NCI-H345 (cell line): ENCODE measurements at places on chromosomes 11 and 22.
A peak's percentile ranks its signal among the peaks of the same experiment; 100 is the strongest.

GRCh38 chr11:64679846-64680245, 43.2 kb downstream of the NRXN2 start:
- no peak for DNase-seq

DNA sequence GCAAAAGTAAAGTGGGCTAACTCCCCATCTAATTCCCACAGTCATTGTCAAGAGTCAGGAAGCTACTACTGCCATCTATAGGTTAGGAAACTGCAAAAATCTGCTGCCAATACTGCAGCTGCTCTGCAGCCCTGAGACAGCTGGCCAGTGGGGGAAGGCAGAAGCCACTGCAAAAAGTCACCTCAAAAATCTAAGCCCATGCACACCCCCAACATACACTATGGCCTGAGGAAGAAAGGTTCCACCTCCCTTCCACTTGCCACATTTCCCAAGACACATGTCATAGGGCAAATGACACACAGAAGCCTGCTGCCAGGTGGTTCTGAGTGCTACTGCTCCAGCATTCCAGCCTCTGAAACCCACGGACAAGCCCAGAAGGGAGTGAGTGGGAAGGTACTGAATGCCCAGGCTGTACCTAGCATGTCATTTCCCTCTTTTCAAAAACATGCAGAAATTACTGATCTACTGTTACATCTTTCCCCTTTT, 36.9 kb downstream of the DGCR2 start:
- DNase-seq, result no peak

DNA sequence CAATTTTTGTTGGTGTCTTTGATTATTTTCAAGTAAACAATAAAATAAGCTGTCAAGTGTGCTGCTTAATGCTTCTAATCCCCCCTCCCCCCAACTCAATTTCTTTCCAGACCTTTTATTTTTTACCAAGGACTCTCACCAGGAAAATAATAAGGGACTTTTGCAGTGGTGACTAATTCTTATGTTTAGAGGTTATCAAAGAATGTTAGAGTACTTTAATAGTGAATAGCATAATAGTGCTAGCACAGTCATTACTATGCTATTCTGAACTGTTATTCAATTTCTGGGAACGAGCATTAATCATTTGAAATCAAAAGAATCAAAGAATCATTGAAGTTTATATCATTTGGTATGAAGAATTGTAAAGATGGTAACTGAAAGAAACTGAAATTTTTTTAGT, 251.4 kb downstream of the DDX10 start:
- DNase-seq, result no peak

DNA sequence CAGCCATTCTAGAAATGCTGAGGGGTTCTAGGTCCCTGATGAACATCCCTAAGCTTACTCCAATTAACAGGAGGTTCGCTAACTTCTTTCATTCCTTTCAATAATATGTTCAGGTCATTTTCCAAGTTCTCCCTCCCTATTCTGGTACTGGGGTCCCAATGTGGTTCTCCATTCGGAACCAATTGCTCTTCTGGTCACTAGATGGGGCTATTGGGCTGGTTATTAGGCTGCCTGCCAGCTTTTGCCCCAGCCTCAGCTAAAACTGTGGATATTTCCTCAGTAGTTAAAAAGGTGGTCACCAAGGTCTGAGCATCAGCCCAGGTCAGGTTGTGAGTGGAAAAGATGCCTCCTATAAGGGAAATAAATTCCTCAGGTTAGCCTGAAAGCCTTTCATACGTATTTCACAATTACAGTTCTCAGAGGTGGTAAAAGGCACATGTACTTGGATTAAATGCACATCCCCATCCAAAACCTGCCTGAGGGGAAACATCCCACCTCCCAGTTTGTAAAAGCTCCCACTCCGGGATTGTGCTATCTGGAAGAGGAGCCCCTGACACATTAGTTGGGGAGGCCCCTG, 161.1 kb upstream of the CCDC179 start:
- DNase-seq, result peak; percentile 49

DNA sequence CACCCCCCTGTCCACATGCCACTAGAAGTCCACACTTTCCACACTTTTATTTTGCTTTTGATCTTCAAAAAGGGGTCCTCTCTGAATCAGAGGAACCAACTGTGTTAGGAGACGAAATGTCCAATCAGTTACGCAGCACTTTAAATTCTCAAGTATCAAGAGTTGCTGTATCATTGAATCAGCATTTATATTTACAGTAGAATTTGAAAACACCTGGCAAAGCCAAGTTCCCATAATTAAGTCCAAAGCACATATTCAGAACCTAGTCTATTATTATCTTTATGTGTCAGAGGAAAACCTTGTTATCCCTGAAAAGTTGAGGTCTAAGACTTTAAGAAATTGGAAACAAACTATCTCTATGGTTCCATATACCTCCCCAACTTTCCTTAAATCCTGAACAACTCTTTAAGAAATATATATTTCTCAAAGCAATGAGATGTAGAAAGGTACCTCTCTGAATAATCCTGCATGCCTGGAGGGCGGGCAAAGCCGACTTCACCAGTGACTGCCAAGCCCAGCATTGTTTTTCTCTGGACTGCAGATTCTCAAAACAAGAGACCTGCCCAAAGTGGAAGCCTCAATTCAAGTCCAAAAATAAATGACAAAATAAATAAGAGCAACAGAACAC, 75.9 kb upstream of the ARFGAP3 start:
- no peak for DNase-seq

DNA sequence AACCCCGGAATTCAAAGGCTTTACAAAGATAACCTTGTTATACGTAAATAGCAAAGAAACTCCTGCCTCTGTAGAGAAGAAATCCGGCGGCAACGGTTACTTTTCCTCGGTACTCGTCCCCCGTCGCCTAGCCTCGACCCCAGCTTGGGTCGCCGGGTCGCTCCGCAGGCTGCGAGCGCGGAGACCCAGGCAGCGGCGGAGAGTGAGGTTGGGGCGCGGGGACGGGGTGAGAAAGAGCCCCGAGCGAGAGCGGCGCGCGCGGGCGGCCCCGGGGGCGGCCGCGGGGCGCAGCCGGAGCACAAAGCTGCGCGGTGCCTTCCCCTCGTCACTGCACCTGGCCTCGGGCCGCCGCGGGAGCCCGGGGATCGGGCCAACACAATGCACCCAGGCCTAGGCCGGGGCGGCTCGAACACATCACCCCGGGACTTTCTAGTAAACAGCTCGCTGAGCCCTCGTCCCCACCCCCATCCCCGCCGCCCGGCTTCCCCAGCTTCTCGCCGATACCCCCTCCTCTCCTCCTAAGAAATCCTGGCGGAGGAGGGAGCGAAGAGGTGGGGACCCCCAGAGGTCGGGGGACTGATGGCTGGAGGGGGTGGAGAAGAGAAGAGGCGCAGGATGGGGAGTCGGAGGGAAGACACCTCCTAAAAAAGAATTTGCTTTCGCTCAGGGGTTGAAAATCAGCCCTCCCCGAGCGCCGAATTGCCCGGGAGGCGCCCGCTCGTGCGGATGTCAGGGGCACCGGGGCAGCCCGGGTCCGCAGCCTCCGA, 845 bp downstream of the MPPED2 start:
- DNase-seq, result no peak

- DNase-seq, result no peak
Observed at GRCh38 chr11:87603887-87604286, 566.2 kb downstream of the TMEM135 start.

- DNase-seq, result no peak
Observed at GRCh38 chr11:131685906-131686305, 315.5 kb downstream of the NTM start.

GRCh38 chr11:26820739-26821138, 98.9 kb upstream of the SLC5A12 start:
- no peak for DNase-seq

DNA sequence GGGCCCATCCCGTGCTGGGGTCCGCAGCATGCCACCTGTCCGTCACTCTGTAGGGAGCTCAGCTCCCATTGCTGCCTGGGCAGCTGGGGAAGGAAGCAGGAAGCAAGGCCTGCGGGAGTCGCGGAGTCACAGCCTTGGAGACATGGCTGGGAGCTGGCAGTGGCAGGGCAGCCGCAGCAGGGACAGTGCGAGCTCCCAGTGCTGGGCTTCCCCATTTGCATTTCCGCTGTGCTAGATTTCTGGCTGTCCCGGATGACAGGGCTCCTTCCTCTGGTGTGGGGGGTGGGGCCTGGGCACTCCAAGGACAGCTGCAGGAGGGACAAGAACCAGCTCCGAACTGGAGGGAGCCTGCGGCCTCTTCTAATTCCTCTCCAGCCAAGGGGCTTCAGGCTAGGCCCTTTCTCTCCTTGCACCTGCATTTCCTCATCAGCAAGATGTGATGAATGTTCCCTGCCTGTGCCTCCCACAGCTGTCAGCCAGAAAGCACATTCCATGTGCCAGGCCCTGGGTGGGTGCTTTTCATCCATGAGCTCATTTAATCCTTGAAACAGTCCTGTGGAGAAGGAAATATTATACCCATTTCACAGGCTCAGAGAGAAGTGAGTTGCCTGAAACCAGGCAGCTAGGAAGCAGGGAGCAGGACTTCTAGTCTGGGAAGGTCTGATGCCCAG, 48.0 kb downstream of the MYO7A start:
- no peak for DNase-seq

- peak; percentile 88 for DNase-seq
Observed at GRCh38 chr11:3049430-3050243, 7.6 kb downstream of the CARS1 start.

- no peak for DNase-seq
Observed at GRCh38 chr22:31120230-31120629, 2.5 kb upstream of the INPP5J start.

DNA sequence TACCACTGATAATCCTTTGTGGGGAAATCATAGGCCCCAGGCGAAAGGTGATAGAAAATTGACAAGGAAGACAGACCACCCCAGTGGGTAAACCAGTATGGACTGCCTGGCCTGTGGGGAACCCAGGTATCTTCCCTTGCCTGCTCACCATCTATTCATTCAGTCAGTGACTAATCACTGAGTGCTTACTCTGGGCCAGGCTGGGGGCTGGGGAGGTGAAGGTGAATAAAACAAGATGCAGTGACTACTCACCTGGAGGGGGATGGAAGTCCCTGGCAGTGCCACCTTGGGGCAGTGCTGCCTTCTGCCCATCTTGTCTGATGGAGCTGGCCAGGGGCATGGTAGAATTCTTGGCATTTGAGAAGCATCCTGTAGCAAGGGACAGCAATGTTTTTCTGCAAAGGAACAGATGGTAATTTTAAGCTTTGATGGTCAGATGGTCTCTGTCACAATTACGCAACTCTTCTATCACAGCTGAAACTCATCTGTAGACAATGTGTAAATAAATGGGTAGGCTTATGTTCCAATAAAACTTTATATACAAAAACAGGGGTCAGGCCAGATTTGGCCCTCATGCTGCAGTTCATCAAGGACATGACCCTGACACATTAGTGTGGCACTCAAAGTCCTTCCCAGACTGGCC, 4.6 kb downstream of the ISX start:
- no peak for DNase-seq

- no peak for DNase-seq
Observed at GRCh38 chr11:117183724-117184349, 5.3 kb downstream of the SIDT2 start.

DNA sequence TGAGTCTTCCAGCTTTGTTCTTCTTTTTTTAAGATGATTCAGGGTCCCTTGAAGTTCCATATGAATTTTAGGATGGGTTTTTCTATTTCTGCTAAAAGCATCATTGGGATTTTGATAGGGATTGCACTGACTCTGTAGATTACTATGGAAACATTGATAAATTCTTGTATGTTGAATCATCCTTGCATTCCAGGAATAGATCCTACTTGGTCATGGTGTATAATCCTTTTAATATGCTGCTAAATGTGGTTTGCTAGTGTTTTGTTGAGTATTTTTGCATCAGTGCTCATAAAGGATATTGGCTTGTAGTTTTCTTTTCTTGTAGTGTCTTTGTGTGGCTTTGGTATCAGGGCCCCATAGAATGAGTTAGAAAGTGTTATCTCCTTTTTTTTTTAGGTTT, 34.9 kb upstream of the PHOX2A start:
- DNase-seq, result no peak

DNA sequence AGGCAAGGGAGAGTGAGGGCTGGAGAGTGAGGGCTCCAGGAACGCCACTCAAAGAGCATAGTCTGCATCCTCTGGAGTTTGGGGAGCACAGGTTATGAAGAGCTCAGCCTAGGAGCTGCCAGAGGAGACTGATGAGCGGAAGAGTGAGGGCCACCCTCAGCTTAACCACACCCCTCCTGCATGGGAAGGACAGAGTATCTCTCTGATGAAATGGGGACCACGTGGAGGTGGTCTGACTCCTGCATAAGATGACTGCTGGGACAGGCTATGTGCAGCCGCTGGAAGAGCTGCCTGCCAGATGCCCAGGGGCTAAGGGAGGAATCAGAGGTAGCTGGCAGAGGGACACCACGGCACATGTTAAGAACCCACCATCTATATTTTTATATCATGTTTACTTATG, 162.9 kb upstream of the POU2AF2 start:
- DNase-seq, result peak; percentile 36

- DNase-seq, result no peak
Observed at GRCh38 chr11:29432719-29433325, 584.0 kb downstream of the KCNA4 start.

DNA sequence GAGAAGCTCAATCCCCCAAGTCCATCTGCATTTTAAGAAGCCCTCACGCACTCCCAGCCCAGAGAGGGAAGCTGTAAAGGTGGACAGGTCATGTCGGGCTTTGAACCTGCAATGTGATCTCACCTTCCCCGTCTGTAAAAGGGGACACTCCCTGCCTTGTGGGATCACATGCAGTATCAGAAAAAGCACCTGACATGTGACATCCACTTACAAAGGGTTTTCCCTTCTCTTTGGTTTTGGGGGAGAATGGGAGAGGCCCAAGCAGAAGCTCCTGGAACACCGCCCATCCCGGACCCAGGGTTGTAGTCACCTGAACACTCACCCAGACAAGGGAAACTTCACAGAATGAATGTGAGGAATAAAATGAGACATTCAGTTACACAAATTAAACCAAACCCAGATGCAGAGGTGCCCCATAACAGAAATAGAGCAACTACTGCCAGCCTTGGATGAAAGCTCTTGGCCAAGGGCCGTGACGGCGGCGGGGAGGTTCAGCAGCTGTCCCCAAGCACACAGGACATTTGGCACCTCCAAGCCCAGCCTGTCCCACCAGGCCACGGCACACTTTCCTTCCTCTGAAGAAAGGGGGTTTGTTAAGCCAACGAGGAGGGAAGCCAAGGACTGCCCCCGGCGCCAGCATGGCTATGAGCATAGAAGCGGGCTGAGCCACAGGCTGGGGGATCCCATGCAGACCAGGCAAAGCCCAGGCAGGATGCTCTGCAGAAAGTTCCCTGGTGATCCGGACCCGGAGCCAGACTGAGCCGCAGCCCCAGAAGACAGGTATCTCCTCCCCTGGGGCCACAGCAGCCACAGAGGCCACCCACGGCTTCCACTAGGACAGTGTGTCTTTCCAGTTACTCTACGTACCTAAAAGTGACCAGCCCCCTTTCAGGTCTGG, 3.8 kb downstream of the BID start:
- no peak for DNase-seq

GRCh38 chr11:77379253-77379652, 77.8 kb upstream of the GDPD4 start:
- DNase-seq, result no peak

GRCh38 chr11:122619757-122620156, 35.8 kb upstream of the UBASH3B start:
- DNase-seq, result no peak
